ENCODE measurements at places on chromosomes 3 and 15. TPM values are rescaled to one million over a fixed set of nuclear protein-coding genes. Genes with fewer than 3 reads are reported as not detected.

FBXO40 gene
- total RNA-seq = not detected

IL17RD gene
- total RNA-seq = 1.5 TPM

DNA sequence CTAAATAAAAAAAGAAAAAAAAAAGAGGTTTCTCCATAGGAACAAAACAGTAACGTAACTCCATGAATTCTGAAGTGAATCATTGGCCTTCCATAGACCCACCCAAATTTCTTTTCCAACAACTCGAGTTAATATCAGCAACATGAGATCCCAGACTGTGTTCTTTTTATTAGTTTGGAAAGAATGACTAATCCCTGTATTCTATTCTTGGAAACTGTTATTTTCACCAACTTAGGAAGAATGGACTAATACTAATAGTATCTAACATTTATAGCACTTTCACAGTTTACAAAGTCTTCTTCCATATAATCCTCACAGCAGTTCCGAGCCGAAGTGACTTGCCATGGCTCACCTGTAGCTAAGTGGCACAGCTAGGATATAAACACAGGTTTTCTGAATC lies 72.7 kb upstream of the SLC4A7 start:
- DNase-seq = peak; percentile 37

DNA sequence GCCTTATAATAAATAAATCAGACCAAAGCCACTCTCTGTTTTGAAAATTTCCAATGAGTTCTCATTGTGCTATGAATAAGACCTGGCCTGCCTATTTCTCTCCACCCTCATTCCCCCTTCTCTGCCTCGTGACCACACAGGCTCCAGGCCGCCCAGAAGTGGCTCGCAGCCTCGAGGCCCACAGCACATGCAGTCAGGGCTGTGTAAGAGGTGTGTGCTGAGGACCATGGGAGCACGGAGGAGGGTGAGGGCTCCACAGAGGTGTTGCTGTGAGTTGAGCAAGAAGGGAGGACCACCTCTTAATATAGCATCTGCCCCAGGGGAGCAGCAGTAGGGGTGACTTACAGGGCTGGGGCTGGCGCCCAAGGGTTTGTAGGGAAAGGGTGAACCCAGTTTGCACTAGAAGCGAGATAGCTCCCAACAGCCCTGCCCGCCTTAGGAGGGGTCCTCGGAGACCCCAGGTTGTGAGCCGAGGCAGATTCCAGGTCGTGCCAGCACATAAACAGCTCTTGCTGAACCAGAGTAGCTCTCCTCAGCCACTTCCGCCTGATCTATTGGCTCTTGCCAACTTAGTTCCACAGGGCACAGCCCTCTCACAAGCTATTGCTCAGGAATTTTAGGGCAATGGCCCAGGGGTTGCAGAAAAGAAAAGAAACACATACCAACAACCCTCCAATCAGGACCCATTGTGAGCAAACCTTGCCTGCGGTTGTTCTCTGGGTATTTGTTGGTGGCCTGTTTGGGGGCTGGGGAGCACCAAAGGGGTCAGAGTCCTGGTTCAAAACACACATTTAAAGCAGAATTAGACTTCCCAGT lies 117.7 kb downstream of the MYLK start:
- DNase-seq = no peak

DNA sequence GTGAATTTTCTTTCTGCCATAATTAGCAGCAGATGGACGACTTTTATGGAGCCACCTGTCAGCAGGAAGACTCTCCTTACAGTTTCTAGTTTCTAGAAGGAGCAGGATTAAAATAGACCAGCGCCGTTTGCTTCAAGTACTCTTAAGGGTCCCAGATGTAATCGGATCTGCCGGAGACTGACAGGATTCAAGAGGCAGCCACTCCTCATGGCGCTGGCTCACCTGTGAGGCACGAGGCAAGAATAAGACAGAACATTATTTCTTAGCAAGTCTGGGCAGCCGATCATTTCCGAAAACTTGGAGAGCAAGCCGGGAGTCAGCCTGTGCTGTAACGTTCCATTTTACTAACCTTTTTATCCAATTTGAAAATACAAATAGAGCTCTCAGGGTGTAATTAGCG lies 410.4 kb upstream of the RORA start:
- no peak for DNase-seq

GRCh38 chr3:120791010-120791409 lies 48.5 kb downstream of the GTF2E1 start:
- no peak for DNase-seq

- no peak for DNase-seq
These were observed 157.2 kb downstream of the PTPRG start for GRCh38 chr3:61718565-61718964.

DNA sequence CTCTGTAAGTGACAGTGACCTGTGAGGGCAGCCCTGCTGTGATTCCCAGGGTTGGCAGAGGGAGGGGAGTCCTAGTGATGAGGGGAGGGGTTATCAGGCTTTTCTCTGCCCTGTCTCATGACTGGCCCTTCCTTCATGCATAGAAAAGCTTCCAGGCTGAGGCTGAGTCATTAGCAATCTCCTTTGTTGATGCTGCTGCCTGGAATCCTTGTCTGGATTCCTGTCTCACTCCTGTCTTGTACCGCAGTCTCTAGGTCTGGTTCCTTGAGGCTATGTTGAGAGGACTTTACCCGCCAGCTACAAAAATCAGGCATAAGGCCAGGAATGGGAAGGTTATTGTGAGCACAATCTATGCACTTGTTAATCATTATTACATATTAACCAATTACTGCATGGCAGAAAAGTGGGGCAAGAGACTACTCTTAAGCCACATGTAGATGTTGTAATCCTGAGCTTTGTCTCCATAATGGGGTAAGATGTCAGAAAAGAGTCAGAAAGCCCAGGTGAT lies 7.2 kb downstream of the KLHL6 start:
- peak; percentile 89 for DNase-seq

DNA sequence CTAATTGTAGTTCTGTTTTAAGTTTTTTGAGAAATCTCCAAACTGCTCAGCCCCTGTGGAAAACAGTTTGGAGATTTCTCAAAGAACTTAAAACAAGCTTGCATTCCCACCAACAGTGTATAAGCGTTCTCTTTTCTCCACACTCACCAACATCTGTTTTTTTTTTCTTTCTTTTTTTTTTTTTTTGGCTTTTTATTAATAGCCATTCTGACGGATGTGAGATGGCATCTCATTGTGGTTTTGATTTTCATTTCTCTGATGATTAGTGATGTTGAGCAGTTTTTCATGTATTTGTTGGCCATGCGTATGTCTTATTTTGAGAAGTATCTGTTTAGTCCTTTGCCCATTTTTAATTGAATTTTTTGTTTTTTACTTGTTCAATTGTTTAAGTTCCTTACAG lies 73.1 kb upstream of the COL8A1 start:
- no peak for DNase-seq

DNA sequence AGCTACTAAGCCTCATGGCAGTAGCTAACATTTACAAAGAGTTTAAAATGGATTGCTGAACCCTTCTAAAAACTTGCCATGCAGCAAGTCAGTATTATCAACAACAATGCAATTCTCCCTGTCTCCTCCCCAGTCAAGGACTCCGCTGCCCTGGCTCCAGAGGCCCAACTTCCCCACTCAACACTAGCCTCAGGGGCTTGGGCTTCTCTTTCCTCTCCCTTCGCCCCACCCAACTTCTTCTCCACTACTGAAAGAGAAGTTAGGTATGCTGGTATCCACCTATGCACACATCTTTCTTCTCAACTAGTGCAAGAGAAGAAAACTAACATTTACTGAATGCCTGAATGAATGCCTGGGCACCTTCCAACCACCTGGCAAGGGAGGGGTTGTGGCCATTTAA lies 30.7 kb downstream of the TLE3 start:
- DNase-seq = no peak
